G401 (cell line): ENCODE measurements at places on chromosomes 16 and 17. TPM values are rescaled to one million over a fixed set of nuclear protein-coding genes. Genes with fewer than 3 reads are reported as not detected.

MFAP4 gene
- 0.31 TPM in 1 of 2 replicates, not detected in the other for total RNA-seq

ITGB3 gene
- not detected in 2 replicates for total RNA-seq

CCL4L2 gene
- total RNA-seq, result not detected in 2 replicates

NAE1 gene
- total RNA-seq, result 154 and 162 TPM in 2 replicates

SLC38A8 gene
- not detected in 2 replicates for total RNA-seq

SLC13A2 gene
- not detected in 2 replicates for total RNA-seq

TMEM235 gene
- total RNA-seq, result not detected in 2 replicates

C1QTNF8 gene
- total RNA-seq, result 1.5 and 2.6 TPM in 2 replicates

CRHR1 gene
- not detected in 2 replicates for total RNA-seq

TAT gene
- not detected in 2 replicates for total RNA-seq

CA4 gene
- total RNA-seq, result not detected in 2 replicates

SEZ6 gene
- total RNA-seq, result not detected in 2 replicates

MTSS2 gene
- total RNA-seq, result 15.6 and 46.7 TPM in 2 replicates

GPR179 gene
- total RNA-seq, result not detected in 2 replicates

KRTAP4-9 gene
- not detected in 2 replicates for total RNA-seq

PRR29 gene
- 1.1 and 3.1 TPM in 2 replicates for total RNA-seq

CACNA1G gene
- 5.1 and 13.0 TPM in 2 replicates for total RNA-seq

MLKL gene
- not detected in 2 replicates for total RNA-seq

CHCT1 gene
- total RNA-seq, result not detected in 2 replicates

TMC8 gene
- total RNA-seq, result 0.14 TPM in 1 of 2 replicates, not detected in the other

OSGIN1 gene
- 11.0 and 14.5 TPM in 2 replicates for total RNA-seq

LAT gene
- total RNA-seq, result 7.4 TPM in 1 of 2 replicates, not detected in the other

CACNA1H gene
- total RNA-seq, result 14.8 and 21.8 TPM in 2 replicates

CETP gene
- total RNA-seq, result not detected in 2 replicates

ITGAD gene
- not detected in 2 replicates for total RNA-seq

TBC1D26 gene
- total RNA-seq, result 0.61 TPM in 1 of 2 replicates, not detected in the other

CLEC18B gene
- total RNA-seq, result 2.2 TPM in 1 of 2 replicates, not detected in the other

SEPTIN1 gene
- total RNA-seq, result 0.10 and 0.86 TPM in 2 replicates

CCL16 gene
- not detected in 2 replicates for total RNA-seq

GPR142 gene
- not detected in 2 replicates for total RNA-seq

GNGT2 gene
- not detected in 2 replicates for total RNA-seq

GRIN2A gene
- total RNA-seq, result not detected in 2 replicates

CNGB1 gene
- total RNA-seq, result not detected in 2 replicates

PRR11 gene
- total RNA-seq, result 17.7 and 25.8 TPM in 2 replicates

TAC4 gene
- total RNA-seq, result 0.92 TPM in 1 of 2 replicates, not detected in the other

CDH3 gene
- total RNA-seq, result 0.10 TPM in 1 of 2 replicates, not detected in the other

SLC5A11 gene
- 0.18 TPM in 1 of 2 replicates, not detected in the other for total RNA-seq

PNMT gene
- total RNA-seq, result not detected in 2 replicates
